ENCODE measurements at places on chromosomes 12 and 14. TPM values are rescaled to one million over a fixed set of nuclear protein-coding genes. Genes with fewer than 3 reads are reported as not detected.

DNA sequence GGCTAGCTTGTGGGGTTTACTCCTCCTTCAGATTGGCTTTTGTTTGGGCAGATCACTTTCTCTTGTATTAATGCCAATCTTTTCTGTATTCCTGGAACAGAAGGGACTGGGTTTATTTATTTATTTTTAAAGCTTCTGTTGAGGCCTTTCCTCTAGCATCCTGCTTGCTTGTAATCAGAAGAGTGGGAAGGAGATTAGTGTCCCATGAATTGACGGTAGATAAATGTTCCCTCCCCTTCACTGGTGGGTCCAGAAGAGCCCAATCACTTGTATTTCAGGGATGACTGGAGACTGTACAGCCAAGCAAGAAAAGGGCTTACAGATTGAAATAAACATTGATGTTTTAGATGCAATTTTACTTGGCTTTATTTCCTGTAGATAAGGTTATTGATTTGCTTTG, 71.0 kb downstream of the LIN52 start:
- no peaks in the 10 kb centered on the region for H3K4me1 ChIP-seq
- no peak overlapping the region for H3K4me3 ChIP-seq
- DNase-seq = no peak
- no peak overlapping the region for H3K27ac ChIP-seq
- no peaks in the 10 kb centered on the region for H3K27me3 ChIP-seq

DNA sequence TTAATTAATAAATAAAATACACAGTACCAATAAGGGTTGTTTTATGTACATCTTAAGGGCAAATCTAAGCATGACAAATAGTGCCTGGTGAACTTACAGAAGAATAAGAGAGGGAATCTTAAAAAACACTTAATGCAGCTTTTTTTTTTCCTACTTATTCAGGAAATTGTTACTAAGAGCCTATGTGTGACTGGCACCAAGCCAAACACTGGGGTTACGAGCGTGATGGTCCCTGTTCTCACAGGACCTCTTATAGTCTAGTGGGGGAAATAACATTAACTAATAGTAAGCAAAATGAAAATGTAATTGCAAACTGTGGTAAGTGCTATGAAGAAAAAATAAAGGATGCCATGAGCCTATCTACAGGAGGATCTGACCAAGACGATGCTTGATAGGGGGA, 53.6 kb downstream of the RTN1 start:
- no peak overlapping the region for H3K27ac ChIP-seq
- no peaks in the 10 kb centered on the region for H3K4me1 ChIP-seq
- H3K27me3 ChIP-seq = no peaks in the 10 kb centered on the region
- no peak for DNase-seq

- no peak for DNase-seq
- no peak overlapping the region for H3K4me3 ChIP-seq
- H3K27me3 ChIP-seq = no peaks in the 10 kb centered on the region
- peaks cover 4% of the 10 kb centered on the region for H3K36me3 ChIP-seq
- H3K4me1 ChIP-seq = peaks cover 14% of the 10 kb centered on the region
Measured at GRCh38 chr12:12405882-12406281, 49.0 kb downstream of the BORCS5 start.

- no peak for DNase-seq
- no peak overlapping the region for H3K4me3 ChIP-seq
- no peaks in the 10 kb centered on the region for H3K36me3 ChIP-seq
- H3K4me1 ChIP-seq = no peaks in the 10 kb centered on the region
- H3K27ac ChIP-seq = no peak overlapping the region
Measured at GRCh38 chr12:31249356-31249755, 76.6 kb downstream of the SINHCAF start.

The GTF2A1 gene
- total RNA-seq = 21.3 TPM

The CORO1C gene
- 24.6 TPM for total RNA-seq

The APOF gene
- total RNA-seq = not detected

DNA sequence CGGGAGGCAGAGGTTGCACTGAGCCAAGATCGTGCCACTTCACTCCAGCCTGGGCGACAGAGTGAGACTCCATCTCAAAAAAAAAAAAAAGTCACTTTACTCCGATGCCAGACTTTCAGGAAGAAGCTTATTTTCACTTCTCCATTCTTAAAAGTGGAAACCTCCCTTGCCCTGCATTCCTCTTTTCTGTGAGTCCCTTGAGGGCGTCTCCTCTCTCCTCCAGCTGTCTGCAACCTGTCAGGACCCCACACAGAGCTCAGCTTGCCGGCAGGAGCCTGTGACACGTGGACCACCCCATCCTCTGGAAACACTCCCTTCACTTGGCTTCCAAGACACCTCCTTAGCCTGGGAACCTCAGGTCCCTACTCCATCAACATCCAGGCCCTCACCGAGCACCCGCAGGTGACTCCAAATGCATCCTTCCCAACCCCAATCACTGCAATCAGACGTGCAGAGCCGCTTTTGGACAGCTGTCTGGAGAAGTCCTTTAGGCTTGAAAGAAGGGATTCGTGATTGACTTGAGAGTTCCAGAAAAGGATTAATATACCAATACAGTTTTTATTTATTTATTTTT, 34.3 kb downstream of the SLC15A4 start:
- peaks cover 26% of the 10 kb centered on the region for H3K36me3 ChIP-seq
- H3K4me1 ChIP-seq = peaks cover 8% of the 10 kb centered on the region
- DNase-seq = no peak
- H3K27ac ChIP-seq = no peak overlapping the region
- H3K4me3 ChIP-seq = no peak overlapping the region
- no peaks in the 10 kb centered on the region for H3K27me3 ChIP-seq

DNA sequence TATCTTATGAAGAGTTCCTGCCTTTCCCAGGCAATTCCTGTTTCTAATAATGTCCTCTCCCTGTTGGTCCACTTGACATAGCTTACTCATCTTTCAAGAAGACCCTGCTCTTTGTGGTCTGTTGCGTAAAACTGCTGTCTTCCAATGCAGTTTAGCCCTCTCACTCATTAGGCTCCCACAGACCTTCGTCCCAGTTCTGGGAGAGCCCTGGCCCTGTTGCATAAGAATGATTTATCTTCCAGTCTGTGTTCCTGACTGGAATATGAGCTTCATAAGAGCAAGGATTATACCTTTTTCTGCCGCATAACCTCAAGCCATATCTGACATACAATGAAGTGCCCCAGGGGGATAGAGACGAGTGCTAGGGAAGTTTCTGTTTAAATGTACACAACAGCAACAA, 365.9 kb upstream of the NOVA1 start:
- no peak overlapping the region for H3K27ac ChIP-seq
- H3K36me3 ChIP-seq = no peaks in the 10 kb centered on the region
- no peaks in the 10 kb centered on the region for H3K4me1 ChIP-seq
- no peak overlapping the region for H3K4me3 ChIP-seq
- no peak for DNase-seq

The LTB4R gene
- 4.4 TPM for total RNA-seq

DNA sequence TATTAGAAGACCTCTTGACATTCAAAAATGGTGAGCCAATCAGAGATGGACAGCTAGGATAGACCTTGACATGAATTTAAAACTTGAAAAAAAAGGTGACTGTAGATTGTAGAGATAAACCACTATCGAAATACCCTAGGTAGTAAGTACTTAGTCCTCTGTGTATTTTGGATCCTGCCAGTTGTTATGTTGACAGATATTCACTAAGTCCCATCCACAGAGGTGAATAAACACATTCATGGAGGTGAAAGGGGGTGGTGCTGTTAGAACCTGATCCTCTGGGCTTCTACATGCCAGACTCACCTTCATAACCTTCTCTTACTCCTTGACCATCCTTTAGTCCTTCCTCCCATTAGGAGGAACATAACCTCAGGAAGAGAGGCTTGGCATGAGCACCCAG, 72.3 kb downstream of the OTX2 start:
- no peaks in the 10 kb centered on the region for H3K27me3 ChIP-seq
- no peak overlapping the region for H3K27ac ChIP-seq
- H3K4me1 ChIP-seq = no peaks in the 10 kb centered on the region
- no peaks in the 10 kb centered on the region for H3K36me3 ChIP-seq
- no peak overlapping the region for H3K4me3 ChIP-seq

All from thymus (tissue), 14 donors.